Pancreas (tissue), 10 donors: ENCODE measurements at places on chromosomes 4 and X.

DNA sequence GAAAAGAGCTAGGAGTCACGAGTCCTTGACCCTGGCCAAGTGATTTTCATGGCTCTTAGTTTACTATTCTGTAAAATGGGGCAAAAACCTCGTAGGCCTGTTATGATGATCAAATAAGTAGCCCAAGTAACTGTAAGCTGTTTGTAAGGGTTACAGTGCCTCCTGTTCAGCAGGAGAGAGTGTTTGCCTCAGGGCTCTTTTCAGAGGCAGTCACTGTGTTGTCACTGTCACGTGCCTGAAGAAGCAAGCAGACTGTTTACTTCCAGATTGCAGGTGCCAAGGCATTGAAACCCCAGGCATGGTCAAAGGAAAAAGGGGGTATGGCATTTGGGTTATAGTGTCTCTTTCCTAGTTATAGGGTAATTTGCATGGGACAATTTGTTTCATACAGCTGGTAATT is 4.5 kb downstream of the RAB39B start:
- no peak for DNase-seq

DNA sequence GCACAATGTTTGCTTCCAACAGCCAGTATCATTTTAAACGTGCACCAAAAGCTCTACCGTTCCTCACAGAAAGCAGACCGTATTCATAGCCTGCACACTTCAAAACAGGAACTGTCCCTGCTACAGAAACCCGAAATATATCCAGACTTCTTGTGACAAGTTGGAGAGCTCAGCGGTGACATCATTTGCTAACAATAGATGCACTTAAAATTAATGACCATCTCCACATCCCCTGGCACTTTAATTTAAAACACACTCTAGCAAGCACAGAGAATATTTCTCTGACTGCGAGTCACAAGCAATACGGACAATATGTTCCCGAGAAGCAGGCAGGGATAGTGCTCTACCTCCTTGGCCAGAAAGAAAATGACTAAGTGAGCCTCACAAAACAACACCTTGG is 2.5 kb downstream of the NYX start:
- DNase-seq = no peak

GRCh38 chr4:125527681-125528080 is 212.9 kb downstream of the FAT4 start:
- no peak for DNase-seq

- DNase-seq = no peak
Measured at GRCh38 chr4:41285202-41285863, 28.6 kb downstream of the UCHL1 start.

- DNase-seq = no peak
Measured at GRCh38 chrX:150504397-150505182, 63.8 kb upstream of the MTM1 start.

DNA sequence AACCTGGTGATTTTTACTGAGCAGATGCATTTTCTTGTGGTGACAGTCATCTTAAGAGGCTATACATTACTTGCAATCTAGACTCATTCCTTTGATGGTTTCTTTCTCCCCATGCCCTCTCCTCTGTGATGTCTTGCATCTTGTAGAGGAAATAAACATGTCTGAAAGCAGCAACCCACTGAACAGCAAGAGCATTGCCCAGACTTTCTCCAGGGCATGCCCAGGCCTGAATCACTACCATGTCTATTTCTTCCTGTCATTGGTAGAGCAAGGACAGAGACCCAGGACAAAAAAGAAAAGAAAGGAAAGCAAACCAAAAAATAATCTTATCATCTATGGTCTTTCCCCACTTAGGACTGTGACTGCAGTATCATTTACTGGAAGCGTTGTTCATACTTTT is 326.1 kb downstream of the HNRNPD start:
- no peak for DNase-seq

- DNase-seq = peak; percentile 58
Measured at GRCh38 chrX:153539171-153539978, 21.9 kb downstream of the ATP2B3 start.

DNA sequence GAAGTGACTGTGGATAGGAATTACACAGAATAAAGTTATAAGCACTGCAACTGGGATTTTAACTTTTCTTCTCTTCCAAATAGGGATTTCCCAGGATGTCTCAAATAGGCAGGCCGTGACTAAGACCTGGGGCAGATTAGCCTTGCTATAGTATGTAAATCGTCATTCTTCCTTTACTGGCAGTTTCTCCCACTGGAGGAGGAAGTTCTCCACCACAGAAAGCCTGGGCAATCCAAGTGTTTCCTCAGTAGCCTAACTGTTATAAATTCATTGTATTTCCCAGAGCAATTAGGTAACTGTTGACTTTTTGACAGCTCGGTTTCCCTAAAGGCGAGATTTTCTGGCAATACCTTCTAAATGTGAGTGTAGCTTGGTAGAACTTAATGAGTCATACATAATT is at the start of gene TNIP3:
TNIP3 (minus strand) TSS at position 31 of the 400 bp plus-strand sequence. CDS start 196 bp downstream, outside the sequence.
- no peak for DNase-seq

- DNase-seq = no peak
Measured at GRCh38 chrX:154714925-154715324, 36.0 kb downstream of the GAB3 start.

DNA sequence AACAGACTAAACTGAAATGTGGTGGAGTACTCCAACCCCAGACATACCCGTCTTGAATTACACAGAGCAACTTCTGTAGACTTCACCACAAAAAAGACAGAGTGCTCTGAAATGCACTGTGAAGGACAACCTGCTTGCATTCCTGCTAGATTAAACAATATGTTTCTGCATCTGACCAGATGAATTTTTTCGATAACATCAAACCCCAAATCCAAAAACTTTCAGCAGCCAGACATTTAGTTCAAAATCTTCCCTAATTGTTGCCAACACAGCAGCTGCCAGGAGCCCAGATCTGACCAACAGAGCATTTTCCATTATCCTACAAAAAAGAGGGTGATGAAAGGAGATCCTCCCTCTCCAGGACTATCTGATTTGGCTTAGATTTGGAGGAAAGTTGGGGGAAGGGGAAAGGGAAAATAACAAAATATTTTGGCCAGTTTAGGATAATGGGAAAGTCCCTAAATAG is 356.5 kb downstream of the PDGFC start:
- DNase-seq = no peak

GRCh38 chr4:95268819-95269565 is 279.8 kb downstream of the UNC5C start:
- no peak for DNase-seq

DNA sequence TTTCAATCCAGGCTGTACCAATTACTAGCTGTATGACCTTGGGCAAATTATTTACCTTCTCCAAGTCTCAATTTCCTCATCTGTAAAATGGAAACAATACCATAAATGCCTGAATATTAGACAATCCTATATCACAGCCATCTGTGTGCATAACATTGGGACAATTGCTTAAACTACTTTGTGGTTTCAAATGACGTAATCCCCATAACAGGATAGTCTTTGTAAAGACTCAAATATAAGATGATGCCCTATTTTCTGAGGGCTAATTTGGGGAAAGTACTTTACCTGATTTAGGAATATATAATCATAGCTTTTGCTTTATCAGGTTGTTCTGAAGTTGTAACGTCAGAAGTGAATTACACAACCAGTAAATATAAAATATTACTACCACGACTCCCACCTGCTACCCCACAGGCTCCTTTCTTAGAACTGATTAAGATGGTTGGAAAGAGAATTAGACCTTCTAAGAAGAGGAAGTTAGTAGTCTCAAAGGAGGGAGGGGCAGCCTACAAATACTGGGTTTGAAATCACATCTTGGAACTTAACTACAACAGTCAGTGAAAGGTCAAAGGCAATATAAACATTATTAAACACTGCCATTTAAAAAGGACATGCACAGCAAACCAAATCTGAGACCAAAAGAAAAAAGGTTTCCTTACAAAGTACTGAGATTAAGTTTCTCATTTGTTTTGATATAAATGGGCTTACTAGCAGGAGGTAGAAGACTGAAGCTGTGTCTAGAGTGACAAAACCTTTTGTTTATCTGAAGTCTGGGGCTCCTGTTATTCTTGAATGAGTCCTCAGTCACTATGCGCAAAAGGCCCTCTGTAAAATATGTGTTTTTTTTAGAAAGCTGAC is 215.0 kb downstream of the SCFD2 start:
- no peak for DNase-seq

DNA sequence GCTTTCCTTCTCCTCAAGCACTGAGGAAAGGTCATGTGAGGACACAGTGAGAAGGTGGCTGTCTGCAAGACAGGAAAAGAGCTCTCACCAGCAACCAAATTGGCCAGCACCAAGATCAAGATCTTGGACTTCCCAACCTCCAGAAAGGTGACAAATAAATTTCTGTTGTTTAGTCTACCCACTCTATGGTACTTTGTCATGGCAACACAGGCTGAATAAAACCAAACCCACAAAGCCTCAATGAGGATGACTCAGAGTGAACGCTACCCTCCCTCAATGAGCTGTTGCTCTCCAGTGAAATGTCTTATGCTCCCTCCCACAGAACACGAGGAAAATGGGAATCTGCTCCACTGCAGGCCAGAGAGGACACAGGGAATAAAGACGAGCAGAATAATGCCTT is 244.1 kb downstream of the RAB28 start:
- DNase-seq = no peak
